Hematopoietic multipotent progenitor cell treated with erythropoietin and hydrocortisone succinate and interleukin-3 and kit ligand, for 4 days (in vitro differentiated cells): ENCODE measurements at places on chromosomes 12 and 14.

DNA sequence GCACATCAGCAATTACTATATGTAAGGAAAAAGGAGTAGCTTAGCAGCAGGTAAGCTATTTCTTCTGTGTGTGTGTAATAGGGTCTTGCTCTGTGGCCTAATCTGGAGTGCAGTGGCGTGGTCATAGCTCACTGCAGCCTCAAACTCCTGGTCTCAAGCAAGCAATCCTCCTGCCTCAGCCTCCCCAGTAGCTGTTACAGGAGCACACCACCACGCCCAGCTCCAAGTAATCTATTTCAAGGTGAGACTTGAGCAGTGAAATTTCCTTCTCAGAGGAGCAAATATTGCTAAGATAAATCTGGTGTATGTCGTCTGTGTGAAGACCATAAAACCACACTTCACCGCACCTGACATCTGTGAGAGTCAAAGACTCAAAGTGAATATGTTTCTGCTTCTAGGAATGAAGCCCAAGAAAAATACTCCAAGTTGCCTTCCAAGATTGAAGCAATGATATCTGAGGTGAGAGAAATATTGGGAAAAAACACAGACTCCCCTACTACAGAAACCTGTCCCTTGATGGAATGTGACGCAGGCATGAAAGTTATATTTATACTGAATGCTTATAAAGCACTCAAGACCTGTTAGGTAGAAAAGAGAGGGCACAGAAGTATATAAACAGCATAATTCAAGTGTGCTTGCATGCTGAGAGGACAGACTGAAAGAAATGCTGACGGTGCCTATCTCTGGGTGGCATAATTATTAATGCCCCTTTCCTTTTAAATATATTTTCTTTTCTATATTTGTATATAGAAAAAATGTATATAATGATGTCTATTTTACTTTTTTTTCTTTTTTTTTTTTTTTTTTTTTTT is 2.5 kb upstream of the SELPLG start:
- no peak for DNase-seq

- DNase-seq = no peak
Observed at GRCh38 chr14:96795109-96795828, 1.9 kb upstream of the VRK1 start.

DNA sequence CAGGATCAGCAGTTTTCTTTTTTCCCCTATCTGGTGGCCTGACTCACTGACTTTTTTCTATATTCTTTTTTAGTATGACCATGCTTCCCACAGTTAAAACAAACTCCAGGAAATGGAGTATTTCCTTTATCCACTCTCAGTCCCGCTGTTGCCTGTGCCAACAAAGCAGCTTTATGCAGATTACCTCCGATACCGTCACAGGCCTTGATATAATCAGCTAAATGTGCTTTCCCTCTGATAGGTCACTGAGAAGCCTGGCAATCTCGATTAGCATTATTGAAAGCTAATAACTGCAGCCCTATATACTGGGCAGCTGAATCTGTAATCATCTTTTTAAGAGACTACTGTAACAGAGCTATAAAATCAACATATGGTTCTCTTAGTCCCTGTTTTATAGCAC is 243.6 kb downstream of the KIF21A start:
- DNase-seq = no peak

DNA sequence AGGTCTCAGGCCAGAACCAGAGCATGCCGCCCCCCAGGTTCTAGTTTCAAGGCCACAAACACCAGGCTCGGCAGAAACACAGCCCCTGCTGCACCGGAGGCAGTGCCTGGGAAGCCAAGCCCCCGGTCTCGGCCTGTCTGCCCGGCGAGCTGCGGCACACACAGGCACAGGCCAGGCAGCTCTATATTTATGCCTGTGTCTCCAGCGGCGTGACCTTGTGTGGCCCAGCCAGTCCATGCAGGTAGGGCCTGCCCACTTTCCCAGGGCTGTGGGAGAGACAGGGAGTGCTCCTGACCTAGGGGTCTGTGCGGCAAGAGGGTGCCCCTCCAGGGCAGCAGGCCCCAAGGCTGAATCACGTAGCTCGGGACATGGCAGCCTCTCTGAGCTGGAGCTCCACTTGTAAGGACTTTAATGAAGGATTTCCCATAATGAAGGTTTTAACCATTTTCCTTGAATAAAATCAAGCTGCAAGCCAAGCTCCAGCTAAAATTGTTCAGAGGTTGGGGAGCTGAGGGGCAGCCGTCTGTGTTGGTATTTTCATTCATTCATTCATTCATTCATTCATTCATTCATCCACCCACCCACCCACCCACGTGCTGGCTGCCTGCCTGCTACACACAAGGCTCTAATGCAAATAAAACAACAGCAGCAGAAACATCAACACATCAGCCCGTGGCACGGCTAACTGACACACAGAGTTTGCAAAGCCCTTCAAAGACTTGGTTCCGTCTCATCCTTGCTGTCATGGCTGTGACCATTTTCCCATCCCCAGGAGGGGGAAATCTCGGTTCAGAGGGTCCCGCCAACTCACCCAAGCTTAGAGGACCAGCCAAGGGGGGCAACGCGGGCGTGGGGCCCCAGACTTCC is 92.0 kb downstream of the RFLNA start:
- no peak for DNase-seq

DNA sequence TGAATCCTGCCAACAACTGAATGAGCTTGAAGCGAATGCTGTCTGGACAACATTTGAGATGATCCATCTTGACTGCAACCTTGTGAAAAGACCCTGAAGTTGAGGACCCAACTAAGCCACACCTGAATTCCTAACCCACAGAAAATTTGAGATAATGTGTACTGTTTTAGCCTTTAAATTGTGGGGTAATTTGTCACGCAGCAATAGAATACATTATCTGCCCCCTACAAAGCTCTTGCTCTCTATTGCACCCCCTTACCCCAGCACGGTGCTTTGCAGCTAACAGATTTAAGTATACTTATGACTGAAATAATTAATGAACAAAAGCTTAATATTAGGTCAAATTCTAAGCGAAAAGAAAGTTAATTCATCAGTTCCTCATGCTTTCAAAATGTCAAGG is 1.6 kb downstream of the POLE2 start:
- DNase-seq = no peak

GRCh38 chr14:91748049-91748448 is 16.2 kb upstream of the CATSPERB start:
- DNase-seq = no peak

DNA sequence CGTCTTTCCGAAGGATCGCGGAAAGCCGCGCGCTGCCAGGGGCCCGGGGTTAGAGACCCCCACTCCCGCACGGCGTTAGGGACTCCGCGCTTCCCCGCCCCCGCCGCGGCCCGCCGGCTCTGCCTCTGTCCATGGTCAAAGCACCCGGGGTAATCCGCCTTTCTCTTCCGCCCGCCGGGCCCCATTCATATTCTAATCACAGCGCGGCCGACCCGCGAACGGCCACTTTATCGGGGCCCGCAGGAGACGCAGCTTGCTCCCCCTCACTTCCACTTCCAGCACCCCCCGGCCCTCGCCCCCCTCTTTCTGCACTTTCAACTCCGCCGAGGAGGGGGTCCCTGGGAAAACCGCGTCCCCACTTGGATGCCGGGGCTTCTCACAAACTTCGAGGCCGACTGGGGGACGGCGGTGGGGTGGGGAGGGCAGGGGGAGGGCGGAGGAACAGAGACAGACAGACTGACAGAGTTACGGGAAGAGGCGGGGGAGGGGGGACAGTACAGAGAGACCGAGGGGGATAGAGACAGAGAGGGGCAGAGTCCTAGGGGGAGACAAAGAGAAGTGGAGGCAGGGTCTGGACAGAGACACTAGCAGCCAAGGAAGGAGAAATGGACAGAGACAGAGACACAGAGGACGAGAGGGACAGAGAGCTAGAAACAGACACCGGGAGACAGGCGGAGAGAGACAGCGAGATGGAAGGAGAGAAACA is 1.1 kb upstream of the RFX4 start:
- peak; percentile 50 for DNase-seq

DNA sequence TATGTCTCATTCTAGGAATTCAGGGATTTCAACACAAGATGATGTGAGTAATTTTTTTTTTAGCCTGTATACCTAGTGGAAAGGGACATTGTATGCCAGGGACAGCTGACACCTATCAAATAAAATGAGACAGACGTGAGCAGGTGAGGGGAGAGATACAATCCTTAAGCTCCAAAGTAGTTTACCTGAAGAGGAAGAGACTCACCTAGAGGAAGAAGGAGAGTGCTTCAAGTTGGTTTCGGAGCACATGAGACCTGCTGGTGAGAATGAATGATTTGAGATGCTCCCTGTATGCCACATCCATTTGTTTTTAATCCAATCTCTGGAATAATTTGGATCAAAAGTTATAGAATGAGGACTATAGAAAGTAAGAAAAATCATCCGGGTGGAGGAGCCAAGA is 915.4 kb upstream of the FBXO33 start:
- DNase-seq = no peak

DNA sequence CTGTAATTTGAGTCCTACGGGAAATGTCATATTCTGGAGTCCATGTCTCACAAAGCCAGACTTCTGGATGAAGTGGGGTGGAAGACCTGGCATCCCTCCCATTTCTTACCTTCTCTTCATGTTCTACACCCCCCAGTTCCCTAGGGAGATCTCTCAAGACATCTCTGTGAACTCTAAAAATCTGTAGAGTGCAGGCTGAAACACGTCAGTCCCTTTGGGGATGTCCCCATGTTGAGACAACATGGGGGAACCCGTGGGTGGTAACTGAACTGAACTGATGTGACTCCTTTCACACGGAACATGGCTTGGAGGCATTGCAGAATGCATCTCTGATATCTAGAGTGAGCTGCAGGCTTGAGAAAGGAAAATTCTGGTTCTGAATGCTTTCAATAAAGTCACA is 15.2 kb downstream of the SERPINA12 start:
- no peak for DNase-seq

GRCh38 chr12:130506844-130507243 is 169.2 kb downstream of the PIWIL1 start:
- DNase-seq = no peak

- DNase-seq = no peak
Observed at GRCh38 chr14:60653701-60654161, 4.5 kb upstream of the SIX1 start.

- no peak for DNase-seq
Observed at GRCh38 chr12:57012600-57013465, 3.5 kb downstream of the TAC3 start.

- DNase-seq = no peak
Observed at GRCh38 chr14:103279142-103280025, 54.7 kb upstream of the EIF5 start.

GRCh38 chr12:90042920-90043641 is 334.4 kb upstream of the ATP2B1 start:
- no peak for DNase-seq

DNA sequence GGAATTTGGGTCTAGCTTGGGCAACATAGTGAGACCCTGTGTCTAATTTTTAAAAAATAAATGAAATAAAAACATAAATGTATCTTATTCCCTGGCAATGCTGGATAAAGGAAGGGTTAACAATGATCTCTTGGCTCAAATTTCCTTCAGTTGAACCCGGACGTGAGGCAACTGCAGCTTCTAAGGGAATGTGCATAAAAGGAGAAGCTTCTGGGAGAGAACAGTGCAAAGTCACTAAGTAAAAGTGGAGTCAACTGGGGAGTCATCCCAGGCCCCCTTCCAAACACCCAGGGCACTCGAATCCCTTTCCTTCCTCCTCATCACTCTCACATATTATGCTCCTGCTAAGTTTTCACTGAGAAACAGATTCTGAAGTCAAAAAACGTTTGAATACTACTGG is 147.3 kb downstream of the PPM1H start:
- DNase-seq = no peak

GRCh38 chr12:62697893-62698292 is 231.3 kb downstream of the MON2 start:
- DNase-seq = peak; percentile 32

GRCh38 chr12:114998750-114999128 is 314.8 kb upstream of the TBX3 start:
- DNase-seq = no peak

GRCh38 chr12:56682323-56682722 is 5.8 kb downstream of the PTGES3 start:
- DNase-seq = no peak

DNA sequence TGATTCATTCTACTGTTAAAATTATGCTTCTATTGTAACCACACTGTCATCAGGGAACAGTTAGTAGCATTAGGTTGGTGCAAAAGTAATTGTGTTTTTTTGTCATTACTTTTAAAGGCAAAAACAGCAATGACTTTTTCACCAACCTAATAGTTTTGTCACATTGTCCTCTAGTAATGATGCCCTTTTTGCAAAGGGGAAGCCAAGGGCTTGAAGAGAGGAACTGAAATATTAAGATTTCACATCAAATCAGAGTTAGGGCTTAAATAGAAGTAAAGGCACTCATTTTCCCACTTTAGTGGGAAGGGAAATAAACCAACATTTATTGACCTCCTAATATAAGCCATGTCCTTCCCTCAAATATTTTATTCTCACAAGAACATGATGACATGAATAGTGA is 273.7 kb downstream of the NRXN3 start:
- no peak for DNase-seq

GRCh38 chr12:22459838-22460490 is 84.4 kb downstream of the C2CD5 start:
- DNase-seq = peak; percentile 87

DNA sequence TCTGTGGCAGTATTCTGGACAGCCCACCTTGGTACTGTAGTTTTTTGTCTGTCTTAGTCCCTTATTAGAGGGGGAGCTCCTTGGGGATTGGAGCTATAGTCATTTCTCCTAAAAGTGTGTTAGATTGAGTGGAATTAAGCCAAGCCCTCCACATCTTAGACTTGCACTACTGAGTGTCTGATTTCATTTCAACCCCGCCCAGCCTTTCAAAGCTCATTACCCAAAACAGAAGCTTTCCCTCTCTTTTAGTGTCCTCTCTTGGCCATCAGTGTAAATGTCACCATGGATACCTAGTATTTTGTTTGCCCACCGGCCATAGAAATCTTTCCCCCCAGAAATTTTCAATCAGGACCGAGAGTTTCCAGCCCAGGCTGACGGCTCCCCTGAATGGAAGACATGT is 74.5 kb downstream of the LRRC74A start:
- DNase-seq = no peak

GRCh38 chr12:68784015-68784414 is 24.0 kb upstream of the MDM2 start:
- DNase-seq = peak; percentile 67

DNA sequence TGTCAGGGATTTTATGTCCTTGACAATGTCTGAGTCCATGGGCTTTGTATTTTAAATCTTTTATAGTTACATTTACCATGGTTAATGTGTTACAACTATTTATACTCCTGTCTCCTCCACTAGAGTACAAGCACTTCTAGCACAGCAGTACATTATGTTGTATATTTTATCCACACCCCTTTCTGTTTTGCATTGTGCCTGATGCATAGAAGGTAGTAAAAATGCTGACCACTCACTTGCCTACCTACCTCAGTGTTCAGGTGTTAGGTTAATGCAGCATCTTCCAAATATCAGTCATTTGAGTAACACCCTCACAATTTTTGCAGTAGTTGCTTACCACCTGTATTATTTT is 31.1 kb upstream of the SLC38A2 start:
- DNase-seq = no peak

- DNase-seq = no peak
Observed at GRCh38 chr12:4445156-4446101, at the start of gene FGF6. TSS of gene FGF6 (minus strand) at chr12:4445815. CDS start at chr12:4445570, 245 bp downstream.

- DNase-seq = no peak
Observed at GRCh38 chr14:53306911-53307310, 153.8 kb upstream of the DDHD1 start.
